ENCODE measurements at places on chromosomes 2 and 18.
A peak's percentile ranks its signal among the peaks of the same experiment; 100 is the strongest.

- DNase-seq: no peak
- no peak overlapping the region for H3K27ac ChIP-seq
- no peaks in the 10 kb centered on the region for H3K36me3 ChIP-seq
- H3K27me3 ChIP-seq: no peaks in the 10 kb centered on the region
- H3K4me3 ChIP-seq: no peak overlapping the region
Observed at GRCh38 chr2:69998761-69999160, 37.3 kb upstream of the ASPRV1 start.

- no peak overlapping the region for H3K27ac ChIP-seq
- no peak overlapping the region for H3K4me3 ChIP-seq
- peak; percentile 47 for DNase-seq
- H3K4me1 ChIP-seq: no peaks in the 10 kb centered on the region
- no peaks in the 10 kb centered on the region for H3K27me3 ChIP-seq
Observed at GRCh38 chr2:235950473-235950809, 217.7 kb downstream of the GBX2 start.

- H3K27me3 ChIP-seq: peaks cover 4% of the 10 kb centered on the region
- no peak for DNase-seq
- H3K4me3 ChIP-seq: no peak overlapping the region
Observed at GRCh38 chr2:104952976-104953375, 84.9 kb upstream of the MRPS9 start.

- H3K4me1 ChIP-seq: no peaks in the 10 kb centered on the region
- peaks cover 4% of the 10 kb centered on the region for H3K27me3 ChIP-seq
- no peak overlapping the region for H3K27ac ChIP-seq
- DNase-seq: no peak
- H3K36me3 ChIP-seq: no peaks in the 10 kb centered on the region
Observed at GRCh38 chr2:105427485-105427884, 28.6 kb upstream of the FHL2 start.

GRCh38 chr2:60819936-60820335 lies 61.4 kb upstream of the REL start:
- H3K36me3 ChIP-seq: no peaks in the 10 kb centered on the region
- H3K27ac ChIP-seq: no peak overlapping the region
- peaks cover 4% of the 10 kb centered on the region for H3K27me3 ChIP-seq
- no peaks in the 10 kb centered on the region for H3K4me1 ChIP-seq

Measured in osteoblast (primary cell).